AG08396 (cell line): ENCODE measurements at places on chromosomes 2 and 18.

DNA sequence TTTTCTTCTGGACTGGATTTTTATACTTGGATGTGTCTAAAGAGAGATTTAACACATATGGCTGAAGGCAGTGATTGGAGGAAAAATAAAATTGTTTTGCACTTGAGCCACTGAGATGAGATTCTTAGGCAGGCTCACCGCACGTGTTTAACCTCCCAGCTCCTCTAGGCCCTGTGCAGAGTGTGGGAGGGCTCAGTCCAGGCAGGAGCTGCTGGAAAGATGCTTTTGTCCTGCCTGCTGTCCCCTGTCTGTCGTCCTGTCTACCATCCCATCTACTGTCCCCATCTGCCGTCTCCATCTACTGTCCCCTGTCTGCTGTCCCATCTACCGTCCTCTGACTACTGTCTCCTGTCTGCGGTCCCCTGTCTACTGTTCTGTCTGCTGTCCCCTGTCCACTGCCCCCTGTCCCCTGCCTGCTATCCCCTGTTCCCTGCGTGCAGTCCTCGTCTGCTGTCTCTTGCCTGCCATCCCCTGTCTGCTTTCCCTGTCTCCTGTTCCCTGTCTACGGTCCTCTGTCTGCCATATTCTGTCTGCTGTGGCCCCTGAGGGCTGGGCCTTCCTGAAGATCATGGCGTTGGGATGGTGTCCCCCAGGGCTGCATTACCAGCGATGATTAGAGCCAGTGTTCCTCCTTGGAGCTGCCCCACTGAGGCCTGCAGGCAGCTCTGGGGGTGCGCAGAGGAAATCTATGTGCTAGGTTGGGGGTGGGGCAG is 43.7 kb upstream of the HS6ST1 start:
- no peak for DNase-seq

GRCh38 chr2:150388289-150388625 is 99.2 kb downstream of the RND3 start:
- no peak for DNase-seq

GRCh38 chr2:159651884-159652283 is 35.5 kb upstream of the BAZ2B start:
- DNase-seq: no peak

DNA sequence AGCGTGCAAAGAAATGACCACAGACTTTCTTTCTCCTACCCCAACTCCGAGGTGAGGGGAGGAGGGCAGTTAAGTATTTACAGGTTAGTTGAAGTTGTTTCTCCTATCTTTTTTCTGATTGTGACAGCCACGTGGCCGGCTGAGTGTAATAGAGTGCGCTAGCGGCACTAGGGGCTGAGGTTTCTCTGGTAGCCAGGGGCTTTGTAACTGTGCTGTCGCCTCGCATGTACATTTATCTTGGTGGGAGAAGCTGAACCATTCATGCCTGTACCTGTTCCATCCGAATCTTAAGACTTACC is 214.1 kb upstream of the STON1 start:
- no peak for DNase-seq

- DNase-seq: no peak
These were observed 312.3 kb upstream of the KCNJ3 start for GRCh38 chr2:154386186-154386585.

GRCh38 chr18:48166336-48166875 is 235.9 kb upstream of the SMAD2 start:
- DNase-seq: no peak

- DNase-seq: no peak
These were observed 28.9 kb downstream of the ADI1 start for GRCh38 chr2:3490191-3491170.

DNA sequence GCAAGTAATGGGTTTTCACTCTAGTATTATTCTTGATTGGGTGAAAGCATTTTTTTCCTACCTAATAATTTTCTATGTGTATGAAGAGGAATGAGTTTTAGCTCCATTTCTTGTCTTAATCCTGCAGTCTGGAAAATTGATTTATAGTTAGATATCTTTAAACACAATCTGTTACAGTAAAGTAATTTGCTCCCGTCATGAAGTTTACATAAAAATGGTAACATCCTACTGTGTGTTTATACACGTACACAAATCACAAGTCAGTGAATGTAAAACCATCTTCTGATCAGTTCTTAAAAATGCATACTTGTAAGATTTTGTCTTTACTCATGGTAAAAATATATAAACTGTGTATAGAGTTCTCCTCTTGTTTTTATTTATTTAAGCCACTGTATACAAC is 51.1 kb downstream of the MAP2 start:
- no peak for DNase-seq
